Vein endothelial cell (primary cell): ENCODE measurements at places on chromosomes 12 and 14. TPM values are rescaled to one million over a fixed set of nuclear protein-coding genes. Genes with fewer than 3 reads are reported as not detected.

WNT5B gene
- 0.33 and 0.38 TPM in 2 replicates for total RNA-seq

LRRIQ1 gene
- total RNA-seq, result 0.33 and 0.86 TPM in 2 replicates

COX8C gene
- total RNA-seq, result not detected in 2 replicates

NIN gene
- 41.8 and 61.6 TPM in 2 replicates for total RNA-seq

AQP2 gene
- not detected in 2 replicates for total RNA-seq

APOF gene
- total RNA-seq, result not detected in 2 replicates

POLE2 gene
- 8.8 and 16.0 TPM in 2 replicates for total RNA-seq

POTEM gene
- not detected in 2 replicates for total RNA-seq

SAMD15 gene
- 0.98 and 1.6 TPM in 2 replicates for total RNA-seq

PPM1A gene
- total RNA-seq, result 19.6 and 26.8 TPM in 2 replicates

GPRC5D gene
- 0.38 TPM in 1 of 2 replicates, not detected in the other for total RNA-seq

DENND5B gene
- total RNA-seq, result 16.5 and 20.6 TPM in 2 replicates

RDH16 gene
- total RNA-seq, result under 0.01 TPM in 1 of 2 replicates, not detected in the other

TAS2R42 gene
- not detected in 2 replicates for total RNA-seq

SLC5A8 gene
- not detected in 2 replicates for total RNA-seq

KRT3 gene
- not detected in 2 replicates for total RNA-seq

STXBP6 gene
- total RNA-seq, result under 0.01 TPM in 1 of 2 replicates, not detected in the other

LRP6 gene
- 39.5 and 63.4 TPM in 2 replicates for total RNA-seq

POU6F1 gene
- total RNA-seq, result 2.9 and 5.6 TPM in 2 replicates

POTEG gene
- not detected in 2 replicates for total RNA-seq

RERG gene
- not detected in 2 replicates for total RNA-seq

NXPH4 gene
- total RNA-seq, result 0.19 TPM in 1 of 2 replicates, not detected in the other

OTUB2 gene
- total RNA-seq, result 1.6 and 2.3 TPM in 2 replicates

IL31 gene
- not detected in 2 replicates for total RNA-seq

CEBPE gene
- not detected in 2 replicates for total RNA-seq

SERPINA4 gene
- total RNA-seq, result not detected in 2 replicates

GCH1 gene
- total RNA-seq, result 2.3 and 5.8 TPM in 2 replicates

PLCZ1 gene
- total RNA-seq, result 0.38 TPM in 1 of 2 replicates, not detected in the other

C3AR1 gene
- total RNA-seq, result 0.19 and 0.65 TPM in 2 replicates

PRH1 gene
- total RNA-seq, result 16.0 and 19.2 TPM in 2 replicates

HDAC7 gene
- 86.2 and 110 TPM in 2 replicates for total RNA-seq

B4GALNT3 gene
- total RNA-seq, result not detected in 2 replicates

TSPAN8 gene
- not detected in 2 replicates for total RNA-seq

VRTN gene
- not detected in 2 replicates for total RNA-seq

PIWIL1 gene
- not detected in 2 replicates for total RNA-seq

TGM1 gene
- 0.98 and 1.8 TPM in 2 replicates for total RNA-seq

GRIN2B gene
- not detected in 2 replicates for total RNA-seq

INSM2 gene
- total RNA-seq, result not detected in 2 replicates

RPS6KL1 gene
- total RNA-seq, result 10.5 and 14.7 TPM in 2 replicates

NTF3 gene
- 0.19 TPM in 1 of 2 replicates, not detected in the other for total RNA-seq

HOXC12 gene
- total RNA-seq, result not detected in 2 replicates

SMOC1 gene
- 2.2 and 3.3 TPM in 2 replicates for total RNA-seq
